ENCODE measurements at places on chromosomes 7 and 10.

DNA sequence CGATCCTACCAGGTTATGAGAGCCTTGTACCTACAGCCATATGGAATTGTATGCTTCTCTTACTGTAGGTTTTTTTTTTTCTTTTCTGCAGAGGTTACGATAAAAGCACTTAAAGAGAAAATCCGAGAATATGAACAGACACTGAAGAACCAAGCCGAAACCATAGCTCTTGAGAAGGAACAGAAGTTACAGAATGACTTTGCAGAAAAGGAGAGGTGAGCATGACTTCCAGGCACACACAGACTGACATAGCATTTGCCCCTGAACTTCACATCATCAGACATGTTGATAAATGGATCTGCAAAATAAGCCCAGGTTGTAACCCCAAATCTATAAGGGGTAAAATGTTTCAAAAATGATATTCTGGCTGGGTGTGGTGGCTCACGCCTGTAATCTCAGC lies 182.4 kb upstream of the SH2B2 start:
- no peaks in the 10 kb centered on the region for H3K4me1 ChIP-seq
- no peak overlapping the region for H3K27ac ChIP-seq
- no peak overlapping the region for H3K4me3 ChIP-seq
- H3K36me3 ChIP-seq, result peaks cover 7% of the 10 kb centered on the region

- no peaks in the 10 kb centered on the region for H3K36me3 ChIP-seq
- no peak overlapping the region for H3K27ac ChIP-seq
- H3K4me3 ChIP-seq, result no peak overlapping the region
- DNase-seq, result no peak
- no peaks in the 10 kb centered on the region for H3K4me1 ChIP-seq
Measured at GRCh38 chr10:63064706-63065105, 68.4 kb upstream of the NRBF2 start.

DNA sequence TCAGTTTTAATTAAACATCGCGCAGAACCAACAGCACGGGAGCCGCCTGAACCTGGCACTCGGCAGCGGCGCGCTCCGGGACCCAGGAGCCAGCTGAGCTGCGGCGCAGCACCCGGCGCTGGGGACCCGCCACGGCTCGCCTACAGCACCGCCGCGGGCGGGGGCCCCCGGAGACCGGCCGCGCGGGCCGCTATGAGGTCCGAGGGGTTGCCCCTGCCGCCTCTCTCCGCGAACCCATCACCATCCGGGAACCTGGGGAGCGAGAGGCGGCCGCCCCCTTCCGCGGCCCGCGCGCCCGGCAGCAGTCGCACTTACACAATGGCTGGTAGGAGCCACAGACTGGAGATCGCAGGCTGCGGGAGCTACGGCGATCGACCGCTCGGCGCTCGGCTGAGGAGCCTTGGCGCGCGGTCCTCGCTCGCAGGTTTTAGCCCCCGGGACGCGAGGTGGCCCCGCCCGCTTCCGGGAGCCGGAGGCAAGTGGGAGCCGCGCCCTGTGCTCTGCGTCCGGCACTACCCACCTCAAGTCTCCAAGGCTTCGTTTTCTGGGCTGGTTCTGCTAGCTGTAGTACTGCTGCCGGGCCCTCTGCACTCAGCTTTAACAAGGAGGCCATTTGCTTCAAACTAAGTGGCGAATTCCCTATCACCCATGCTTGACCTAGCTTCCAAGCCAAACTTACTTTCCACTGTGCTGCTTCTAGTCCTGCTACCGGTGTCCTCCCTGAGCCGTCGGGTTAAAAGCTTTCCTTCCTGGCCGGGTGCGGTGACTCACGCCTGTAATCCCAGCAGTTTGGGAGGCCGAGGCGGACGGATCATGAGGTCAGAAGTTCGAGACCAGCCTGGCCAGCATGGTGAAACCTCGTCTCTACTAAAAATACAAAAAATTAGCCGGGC lies at the start of gene TPK1:
TPK1 (minus strand) TSS at position 402 of the 893 bp plus-strand sequence. CDS start 451 bp downstream, outside the sequence.
- H3K36me3 ChIP-seq, result no peaks in the 10 kb centered on the region
- H3K27ac ChIP-seq, result peak within 1 kb of the TSS; percentile 76
- peak within 1 kb of the TSS; percentile 74 for H3K4me3 ChIP-seq

DNA sequence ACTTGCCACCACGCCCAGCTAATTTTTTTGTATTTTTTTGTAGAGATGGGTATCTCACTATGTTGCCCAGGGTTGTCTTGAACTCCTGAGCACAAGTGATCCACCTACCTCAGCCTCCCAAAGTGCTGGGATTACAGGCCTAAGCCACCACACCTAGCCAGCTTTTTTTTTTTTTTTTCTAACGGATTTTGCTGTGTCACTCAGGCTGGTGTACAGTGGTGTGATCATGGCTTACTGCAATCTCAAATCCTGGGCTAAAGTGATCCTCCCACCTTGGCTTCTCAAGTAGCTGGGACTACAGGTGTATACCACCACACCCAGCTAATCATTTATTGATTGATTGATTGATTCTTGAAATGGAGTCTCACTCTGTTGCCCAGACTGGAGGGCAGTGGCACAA lies 106.0 kb upstream of the TRIM24 start:
- H3K27ac ChIP-seq, result no peak overlapping the region
- no peaks in the 10 kb centered on the region for H3K36me3 ChIP-seq
- H3K4me3 ChIP-seq, result no peak overlapping the region
- no peaks in the 10 kb centered on the region for H3K4me1 ChIP-seq
- DNase-seq, result no peak

- H3K4me1 ChIP-seq, result peaks cover 50% of the 10 kb centered on the region
- H3K36me3 ChIP-seq, result no peaks in the 10 kb centered on the region
- no peak overlapping the region for H3K4me3 ChIP-seq
- no peak overlapping the region for H3K27ac ChIP-seq
- no peak for DNase-seq
Measured at GRCh38 chr10:73494213-73494612, 1.6 kb downstream of the PPP3CB start.

GRCh38 chr7:36201122-36201723 lies 48.2 kb downstream of the EEPD1 start:
- H3K27me3 ChIP-seq, result no peaks in the 10 kb centered on the region
- H3K27ac ChIP-seq, result no peak overlapping the region
- H3K4me1 ChIP-seq, result peaks cover 37% of the 10 kb centered on the region
- no peak overlapping the region for H3K4me3 ChIP-seq
- DNase-seq, result no peak

DNA sequence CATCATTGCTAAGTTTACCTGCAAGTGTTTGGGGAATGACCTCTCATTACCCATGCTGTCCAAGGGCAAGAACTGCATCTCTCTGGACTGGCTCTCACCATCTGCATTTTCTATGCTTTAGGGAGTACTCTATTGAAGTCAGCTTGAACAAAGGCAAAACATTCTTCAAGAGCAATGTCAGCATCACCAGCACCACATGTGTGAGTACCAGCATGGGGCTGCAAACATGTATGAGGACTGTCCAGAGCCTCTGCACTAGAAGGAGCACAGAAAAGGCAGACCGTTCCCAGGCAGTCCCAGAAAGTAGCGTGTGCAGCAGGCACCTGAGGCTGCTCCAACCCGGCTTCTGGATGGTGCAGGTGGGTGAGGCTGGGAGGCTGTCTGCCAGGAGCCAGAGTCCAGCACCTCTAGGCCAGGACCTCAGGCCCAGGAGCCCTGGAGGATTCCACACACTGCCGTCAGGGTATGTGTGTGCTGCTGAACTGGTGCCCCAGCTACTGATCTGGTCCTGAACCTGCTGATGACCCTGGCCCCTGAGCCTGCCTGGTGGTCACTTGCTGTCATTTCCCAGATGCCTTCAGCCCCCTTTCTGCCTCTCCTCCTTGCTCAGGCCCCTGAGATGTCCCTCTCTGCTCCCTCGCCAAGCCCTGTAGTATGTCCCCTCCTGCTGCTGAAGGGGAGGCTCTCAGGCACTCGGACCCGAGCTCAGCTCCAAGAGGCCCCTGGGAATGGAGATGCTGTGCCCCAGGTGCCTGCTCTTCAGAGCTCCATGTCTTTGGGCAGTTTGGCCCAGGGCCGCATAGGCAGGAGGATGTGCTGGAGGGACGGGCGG lies 20.7 kb downstream of the ANTXRL start:
- H3K4me3 ChIP-seq, result no peak overlapping the region
- no peaks in the 10 kb centered on the region for H3K27me3 ChIP-seq
- no peak overlapping the region for H3K27ac ChIP-seq
- DNase-seq, result no peak
- H3K36me3 ChIP-seq, result no peaks in the 10 kb centered on the region
- no peaks in the 10 kb centered on the region for H3K4me1 ChIP-seq

DNA sequence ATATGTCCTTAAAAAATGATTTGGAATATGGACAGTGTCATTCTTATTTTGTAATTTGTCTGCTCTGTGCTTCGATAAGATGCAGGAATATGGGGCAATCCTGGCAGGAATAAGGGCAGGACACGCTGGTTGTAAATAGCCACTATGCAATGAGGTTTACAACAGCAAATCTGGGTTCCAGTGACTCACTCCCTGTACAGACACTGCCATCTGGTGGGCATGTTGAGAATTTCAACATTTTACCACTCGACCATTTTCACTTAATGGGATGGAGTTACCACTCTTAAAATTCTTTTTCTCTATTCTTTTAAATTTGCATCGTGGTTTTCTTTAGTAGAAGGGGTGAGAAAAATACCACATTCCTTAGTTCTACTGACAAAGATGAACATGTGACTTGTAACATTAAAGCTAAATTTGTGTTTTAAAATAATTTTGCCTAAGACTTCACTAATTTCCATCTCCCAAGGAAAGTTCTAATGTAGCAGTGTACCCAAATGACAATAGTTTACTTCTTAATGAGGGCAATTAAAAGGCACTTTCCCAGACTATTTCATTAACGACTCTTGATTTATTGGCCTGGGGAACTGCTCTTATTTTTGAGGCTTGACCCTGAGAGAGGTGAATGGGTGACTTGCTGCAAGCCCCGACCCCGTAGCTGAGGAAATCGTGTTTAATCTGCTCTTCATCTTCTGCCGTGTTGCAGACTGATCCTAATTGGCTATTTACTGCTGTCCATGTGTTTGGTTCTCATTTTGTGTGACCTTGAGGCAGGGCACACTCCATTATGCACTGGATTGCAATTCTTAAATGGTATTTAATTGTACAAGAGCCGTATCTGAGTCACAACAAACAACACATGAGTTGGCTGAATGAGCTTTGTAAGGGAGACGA lies 173.6 kb upstream of the IMMP2L start:
- DNase-seq, result peak; percentile 60
- no peak overlapping the region for H3K27ac ChIP-seq
- H3K27me3 ChIP-seq, result no peaks in the 10 kb centered on the region
- H3K4me3 ChIP-seq, result no peak overlapping the region
- no peaks in the 10 kb centered on the region for H3K36me3 ChIP-seq

DNA sequence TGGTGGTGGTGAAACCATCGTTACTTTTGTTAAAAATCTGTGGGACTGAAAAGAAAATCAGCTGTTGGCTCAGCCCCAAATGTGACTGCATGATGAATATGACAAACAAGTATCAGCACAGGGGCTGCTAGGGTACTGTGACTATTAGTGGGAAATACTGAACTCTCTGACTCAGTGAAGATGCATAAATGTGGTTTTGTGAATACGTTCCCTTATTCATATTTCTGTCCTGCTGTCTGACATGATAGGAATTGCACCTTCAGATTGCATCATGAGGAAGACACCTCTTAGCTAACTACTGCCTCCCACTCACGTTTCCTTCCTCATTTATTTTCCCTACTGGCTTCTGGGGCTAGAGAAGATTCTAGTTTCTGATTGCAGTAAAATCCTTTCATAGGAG lies 1.4 kb downstream of the CLEC5A start:
- H3K27me3 ChIP-seq, result no peaks in the 10 kb centered on the region
- no peaks in the 10 kb centered on the region for H3K4me1 ChIP-seq
- H3K27ac ChIP-seq, result no peak overlapping the region
- DNase-seq, result no peak
- no peaks in the 10 kb centered on the region for H3K36me3 ChIP-seq
- H3K4me3 ChIP-seq, result no peak overlapping the region

GRCh38 chr7:41817386-41817785 lies 114.5 kb upstream of the INHBA start:
- H3K27me3 ChIP-seq, result no peaks in the 10 kb centered on the region
- no peaks in the 10 kb centered on the region for H3K36me3 ChIP-seq
- DNase-seq, result no peak
- no peak overlapping the region for H3K4me3 ChIP-seq

GRCh38 chr7:18257711-18258110 lies 230.1 kb upstream of the PRPS1L1 start:
- DNase-seq, result no peak
- H3K4me1 ChIP-seq, result no peaks in the 10 kb centered on the region
- no peaks in the 10 kb centered on the region for H3K36me3 ChIP-seq
- no peaks in the 10 kb centered on the region for H3K27me3 ChIP-seq

- H3K4me1 ChIP-seq, result no peaks in the 10 kb centered on the region
- DNase-seq, result peak; percentile 69
- no peak overlapping the region for H3K4me3 ChIP-seq
- no peak overlapping the region for H3K27ac ChIP-seq
Measured at GRCh38 chr10:30687698-30688213, 58.2 kb upstream of the LYZL2 start.

- no peaks in the 10 kb centered on the region for H3K4me1 ChIP-seq
- no peaks in the 10 kb centered on the region for H3K27me3 ChIP-seq
- no peaks in the 10 kb centered on the region for H3K36me3 ChIP-seq
- no peak for DNase-seq
- no peak overlapping the region for H3K4me3 ChIP-seq
Measured at GRCh38 chr10:128498378-128498730, 372.1 kb upstream of the MKI67 start.

DNA sequence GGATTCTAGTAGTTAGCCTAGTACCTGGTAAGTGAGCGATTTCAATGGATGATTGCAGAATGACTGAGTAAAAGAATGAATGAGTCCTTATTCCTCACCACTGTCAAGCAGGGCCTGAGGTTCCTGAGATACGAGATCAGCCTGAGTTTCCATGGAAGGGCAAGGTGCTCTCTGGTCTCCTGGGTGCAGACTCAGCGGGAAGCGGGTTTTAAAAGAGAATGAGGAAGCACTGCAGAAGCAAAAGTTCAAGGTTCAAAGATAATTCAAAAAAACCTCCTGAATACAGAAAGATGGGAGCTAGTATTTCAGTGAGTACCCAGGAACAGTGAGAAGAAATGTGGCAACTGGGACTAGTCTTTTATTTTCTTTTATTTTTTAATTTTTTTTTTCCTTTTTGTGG lies 4.3 kb downstream of the ZNF3 start:
- H3K27ac ChIP-seq, result no peak overlapping the region
- H3K36me3 ChIP-seq, result peaks cover 49% of the 10 kb centered on the region
- H3K27me3 ChIP-seq, result no peaks in the 10 kb centered on the region
- peaks cover 17% of the 10 kb centered on the region for H3K4me1 ChIP-seq

GRCh38 chr10:24574578-24575155 lies 149.0 kb downstream of the ARHGAP21 start:
- H3K4me3 ChIP-seq, result no peak overlapping the region
- no peaks in the 10 kb centered on the region for H3K4me1 ChIP-seq
- no peak for DNase-seq
